ENCODE measurements at places on chromosomes 3 and 15.

- no peak for DNase-seq
These were observed 342.1 kb upstream of the LRRC3B start for GRCh38 chr3:26280517-26280916.

- no peak for DNase-seq
These were observed 135.2 kb downstream of the TP63 start for GRCh38 chr3:189766416-189766815.

DNA sequence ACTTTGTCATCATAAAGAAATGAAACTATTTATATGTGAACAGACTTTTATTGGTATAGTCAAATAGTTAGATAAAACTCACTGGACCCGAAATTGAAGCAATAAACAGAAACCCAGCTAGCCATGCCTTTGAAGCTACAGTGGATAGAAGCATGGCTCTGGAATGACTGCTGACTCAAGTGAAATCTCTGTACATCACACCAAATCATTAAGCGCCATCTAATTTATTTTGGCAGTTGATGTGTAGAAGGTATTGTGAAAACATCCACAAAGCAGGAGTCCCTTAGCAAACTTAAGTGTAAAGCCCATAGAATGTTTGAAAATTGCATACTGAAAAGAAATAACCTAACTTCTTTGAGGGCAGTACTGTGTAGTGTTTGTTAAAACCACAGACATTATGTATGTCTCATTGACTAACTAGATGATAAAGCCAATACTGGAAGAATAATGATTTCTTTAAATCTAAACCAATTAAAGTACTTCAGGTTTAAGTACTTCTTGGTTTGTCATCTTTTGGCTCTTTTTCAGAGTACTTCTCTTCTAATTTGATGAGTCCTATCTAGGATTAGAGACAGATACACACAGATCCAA is 42.8 kb upstream of the FBXL22 start:
- DNase-seq = no peak

- no peak for DNase-seq
These were observed 84.6 kb downstream of the HCN4 start for GRCh38 chr15:73284090-73284716.

GRCh38 chr3:79146024-79146423 is 621.8 kb downstream of the ROBO1 start:
- no peak for DNase-seq

DNA sequence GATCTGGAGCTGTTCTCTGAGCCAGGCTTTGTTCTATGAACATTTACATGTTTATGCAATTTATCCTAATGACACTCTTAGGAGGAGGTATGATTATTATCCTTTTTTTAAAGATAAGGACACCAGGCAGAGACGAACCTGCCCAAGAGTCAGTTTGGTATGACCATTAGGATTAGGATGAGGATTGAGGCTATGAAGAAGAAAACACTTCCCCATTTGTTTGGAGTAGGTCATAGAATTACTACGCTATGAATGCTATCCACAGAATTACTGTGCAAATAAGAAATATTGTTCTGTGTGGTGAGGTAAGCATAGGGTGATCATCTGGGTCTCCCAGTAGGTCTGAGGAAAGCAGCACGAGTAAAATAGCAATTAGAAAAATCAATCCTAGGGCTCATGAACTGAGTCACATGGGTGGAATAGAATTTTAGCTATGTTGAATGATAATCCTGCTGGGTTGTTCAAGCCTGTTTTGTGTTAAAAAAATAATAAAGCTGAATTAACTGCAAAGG is 23.9 kb downstream of the EIF4E3 start:
- no peak for DNase-seq

DNA sequence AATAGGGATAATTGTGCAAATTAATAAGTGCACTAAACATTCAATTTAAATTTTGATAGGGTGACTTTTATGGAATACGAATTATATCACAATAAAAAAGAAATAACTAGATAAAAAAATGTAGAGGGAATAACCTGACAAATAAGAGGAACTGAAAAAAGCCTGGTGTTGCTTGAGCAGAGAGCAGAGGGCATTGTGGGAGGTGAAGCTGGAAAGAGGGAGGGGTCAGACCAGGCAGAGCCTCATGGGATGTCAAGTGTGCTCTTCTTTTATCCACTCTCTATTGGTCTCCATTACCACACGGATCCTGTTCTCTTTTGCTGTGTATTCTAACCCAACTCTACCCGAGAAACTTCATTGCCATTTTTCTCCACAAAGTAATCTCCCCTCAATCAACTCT is 264.0 kb upstream of the CRBN start:
- DNase-seq = no peak

GRCh38 chr15:74733269-74733668 is 7.9 kb upstream of the CYP1A1 start:
- no peak for DNase-seq

- no peak for DNase-seq
These were observed 937.9 kb downstream of the FHIT start for GRCh38 chr3:60313231-60313798.

DNA sequence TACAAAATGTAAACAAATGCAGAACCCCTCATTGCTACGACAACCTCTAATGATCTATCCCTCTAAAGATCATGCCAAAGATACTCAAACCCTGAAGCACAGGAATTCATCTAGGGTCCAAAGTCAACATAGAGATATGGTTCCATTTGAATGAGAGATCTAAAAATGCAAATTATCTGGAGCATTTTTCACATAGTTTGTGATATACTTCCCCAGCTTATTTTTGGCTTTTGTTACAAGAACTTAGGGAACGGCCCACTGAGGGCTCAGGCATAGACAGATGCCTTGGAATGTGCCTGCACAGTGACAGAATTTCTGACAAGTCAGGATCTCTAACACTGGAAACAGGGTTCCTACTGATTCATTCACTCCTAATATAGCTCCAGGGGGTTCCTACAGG is 258.9 kb upstream of the THBS1 start:
- no peak for DNase-seq

- no peak for DNase-seq
These were observed 16.1 kb downstream of the KLF15 start for GRCh38 chr3:126340943-126341754.

All from immature natural killer cell (primary cell).